ENCODE measurements at places on chromosomes 3 and 15. TPM values are rescaled to one million over a fixed set of nuclear protein-coding genes. Genes with fewer than 3 reads are reported as not detected.
A peak's percentile ranks its signal among the peaks of the same experiment; 100 is the strongest.

- no peak for DNase-seq
These were observed 610 bp downstream of the ARID3B start for GRCh38 chr15:74541494-74542165.

- no peak for DNase-seq
These were observed 32.6 kb downstream of the BBX start for GRCh38 chr3:107555359-107555758.

DNA sequence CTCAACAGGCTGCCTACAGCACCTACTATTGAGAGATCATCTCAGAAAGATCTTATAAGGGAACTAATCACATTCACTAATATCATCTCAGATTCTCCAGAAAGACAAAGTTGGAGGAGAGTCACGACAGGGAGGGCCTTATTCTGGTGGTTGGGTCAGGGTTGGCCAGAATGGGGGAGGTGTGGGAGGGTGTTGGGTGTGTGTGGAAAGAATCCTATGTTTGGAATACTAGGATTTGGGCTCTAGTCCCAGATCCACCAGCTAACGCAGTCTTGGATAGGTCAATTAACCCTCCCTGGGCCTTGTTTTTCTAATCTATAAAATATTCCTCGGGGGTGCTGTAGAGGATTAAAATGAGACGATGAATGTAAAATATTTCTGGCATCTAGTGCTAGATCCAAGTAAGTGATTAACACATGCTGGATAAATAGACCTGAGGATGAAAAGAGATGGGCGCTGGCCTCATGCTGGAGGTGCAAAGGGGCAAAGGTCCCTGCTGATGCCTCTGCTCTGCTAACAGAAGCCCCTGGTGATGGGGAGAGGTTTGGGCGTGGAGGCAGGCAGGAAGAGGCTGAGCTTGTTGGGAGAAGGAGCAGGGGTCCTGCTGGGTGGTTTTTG, 67.6 kb upstream of the ETV5 start:
- DNase-seq: no peak

DNA sequence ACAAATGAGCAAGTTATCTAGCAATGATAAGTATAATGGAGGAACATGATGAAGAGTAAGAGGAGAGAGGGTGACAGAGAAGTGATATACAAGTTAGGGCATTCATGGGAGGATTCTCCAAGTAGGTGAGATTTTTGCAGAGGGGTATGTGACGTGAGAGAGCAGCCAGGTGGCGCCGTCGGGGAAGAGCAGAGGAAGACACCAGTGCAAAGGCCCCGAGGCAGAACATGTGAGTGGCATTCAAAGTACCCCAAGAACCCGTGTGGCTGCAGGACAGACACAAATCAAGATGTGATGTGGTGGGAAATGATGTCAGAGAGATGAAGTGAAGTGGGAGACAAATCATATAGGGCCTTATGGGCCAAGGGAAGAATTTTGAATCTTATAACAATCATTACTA, 81.8 kb upstream of the GRM7 start:
- no peak for DNase-seq

Gene ANO10
- total RNA-seq: 56.1 TPM

Gene DAPK2
- total RNA-seq: 3.1 TPM

Gene RBSN
- 28.8 TPM for total RNA-seq

DNA sequence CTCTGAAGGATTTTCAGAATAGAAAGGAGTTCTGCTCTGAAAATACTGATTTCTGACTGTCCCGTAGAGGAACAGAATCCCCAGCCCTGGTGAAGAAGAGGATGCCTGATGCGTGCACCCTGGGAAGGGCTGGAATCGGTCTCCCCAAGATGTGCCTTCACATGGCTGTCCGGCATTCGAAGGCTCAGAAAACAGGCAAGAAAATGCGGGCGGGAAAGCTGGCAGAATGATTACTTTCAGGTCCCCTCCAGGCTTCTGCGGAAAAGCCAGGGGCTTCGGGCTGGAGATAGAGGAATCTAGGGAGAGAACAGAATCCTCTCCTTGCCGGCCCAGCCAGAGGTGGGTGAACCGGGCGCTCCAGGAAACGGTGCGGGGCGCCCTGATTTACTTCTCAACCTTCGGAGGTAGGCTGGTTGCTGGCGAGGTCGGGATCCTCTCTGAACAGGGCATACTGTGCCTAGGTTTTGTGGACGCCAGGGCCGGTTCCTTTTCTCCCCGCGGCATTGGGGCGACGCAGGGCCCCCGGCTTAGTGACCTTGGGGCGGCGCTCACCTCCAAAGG, 2.5 kb downstream of the FOXL2NB start:
- DNase-seq: no peak

- DNase-seq: no peak
These were observed 3.1 kb downstream of the MYRIP start for GRCh38 chr3:39812537-39812936.

GRCh38 chr3:169822540-169822939, 9.8 kb upstream of the LRRC34 start:
- no peak for DNase-seq

DNA sequence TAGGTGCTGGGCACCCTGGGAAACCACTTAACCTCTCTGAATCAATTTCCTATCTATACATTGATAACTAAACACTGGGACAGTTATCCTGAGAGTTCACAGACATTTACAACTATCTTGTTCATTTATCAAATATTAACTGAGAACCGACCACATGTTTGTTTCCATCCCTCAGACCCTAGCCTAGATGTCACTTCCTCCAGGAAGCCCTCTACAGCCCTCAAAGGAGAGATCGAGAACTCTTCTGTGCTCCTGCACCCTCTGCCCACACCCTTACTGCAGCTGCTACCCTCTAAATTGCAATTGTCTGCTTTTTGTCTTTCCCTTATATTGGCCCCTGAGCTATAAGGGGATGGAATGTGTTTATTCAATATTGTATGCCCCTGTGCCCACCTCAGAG, 46.1 kb downstream of the SRGAP3 start:
- DNase-seq: no peak

DNA sequence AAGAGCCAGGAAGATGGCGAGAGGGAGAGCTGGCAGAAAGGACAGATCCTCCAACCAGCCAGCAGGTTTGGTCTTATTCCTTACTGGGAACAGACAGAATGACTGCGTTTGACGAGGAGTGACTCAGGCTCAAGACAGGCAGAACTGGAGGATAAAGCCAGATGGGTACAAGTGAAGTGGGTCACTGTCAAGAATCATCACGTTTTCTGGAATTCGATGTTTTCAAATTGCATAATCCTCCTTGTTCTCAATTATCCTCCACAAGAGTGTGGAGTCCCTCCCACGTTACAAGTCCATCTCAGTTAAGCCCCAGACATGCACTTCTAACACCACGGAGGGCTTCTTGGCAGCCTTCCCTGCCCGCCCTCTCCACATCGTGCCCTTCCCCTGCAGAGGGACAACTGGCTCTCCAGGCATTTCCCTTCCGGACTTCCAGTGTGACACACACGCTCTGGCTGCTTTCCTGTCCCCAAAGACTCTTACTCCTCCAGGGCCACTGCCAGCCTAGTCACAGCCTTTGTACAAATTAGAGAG, 183.1 kb downstream of the CHST2 start:
- peak; percentile 84 for DNase-seq

All from posterior vena cava (tissue), 2 donors.